Panc1 (cell line): ENCODE measurements at places on chromosomes 12 and 14. TPM values are rescaled to one million over a fixed set of nuclear protein-coding genes. Genes with fewer than 3 reads are reported as not detected.

DNA sequence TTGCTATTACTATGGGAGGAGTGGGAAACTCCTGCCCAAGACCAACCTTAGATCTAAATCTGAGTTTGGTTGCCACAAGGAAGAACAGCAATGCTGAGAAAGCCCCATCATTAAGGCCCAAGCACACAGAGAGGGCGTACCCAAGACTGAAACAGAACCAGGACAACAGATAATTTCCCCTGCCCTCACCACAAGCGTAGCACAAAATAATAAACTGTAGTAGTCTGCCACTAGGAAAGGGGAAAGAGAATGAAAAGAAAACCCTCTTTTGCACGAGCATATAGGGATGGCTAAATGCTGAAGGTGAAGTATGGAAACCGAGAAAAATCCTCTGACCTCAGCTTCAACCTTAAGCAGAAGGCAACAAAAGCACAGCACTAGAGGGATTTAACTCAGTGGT lies 76.5 kb upstream of the DHRS4 start:
- DNase-seq: no peak
- no peaks in the 10 kb centered on the region for H3K4me1 ChIP-seq
- H3K4me3 ChIP-seq: no peak overlapping the region
- H3K36me3 ChIP-seq: no peaks in the 10 kb centered on the region
- H3K27me3 ChIP-seq: no peaks in the 10 kb centered on the region
- no peak overlapping the region for H3K27ac ChIP-seq

DNA sequence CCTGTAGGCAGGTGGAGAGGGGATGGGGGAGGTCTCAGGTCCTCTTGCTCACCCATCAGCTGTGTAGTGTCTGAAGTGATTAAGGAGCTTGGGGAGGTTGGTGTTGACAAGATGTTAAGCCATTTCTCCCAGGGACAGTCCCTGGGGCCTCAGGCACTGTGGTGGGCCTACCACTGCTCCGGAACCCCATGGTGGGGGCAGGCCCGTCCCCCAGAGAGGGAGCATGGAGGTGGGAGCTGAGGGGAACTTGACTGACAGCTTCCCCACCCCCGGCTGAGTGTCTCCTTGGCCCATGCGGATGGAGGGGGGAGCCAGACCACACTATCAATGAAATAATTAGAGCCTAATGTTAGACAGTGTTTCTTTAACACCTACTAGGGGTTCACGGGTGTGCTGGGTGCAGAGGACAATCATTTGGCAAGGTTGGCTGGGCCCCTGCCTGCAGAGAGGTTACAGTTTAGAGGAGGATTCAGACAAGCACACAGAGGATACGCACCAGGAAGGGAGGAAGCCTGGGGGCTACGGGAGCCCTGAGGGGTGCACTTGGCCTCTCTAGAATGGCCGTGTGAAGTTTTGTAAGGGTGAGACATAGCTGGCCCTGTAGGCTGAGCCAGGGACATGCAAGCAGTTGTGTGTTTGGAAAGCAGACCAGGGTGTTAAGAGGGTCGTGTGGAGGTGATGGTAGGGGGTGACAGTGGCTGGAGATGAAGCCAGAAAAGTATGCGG lies 19.3 kb upstream of the KRT80 start:
- H3K36me3 ChIP-seq: no peaks in the 10 kb centered on the region
- H3K27ac ChIP-seq: peak overlapping the region; percentile 36; the same call in 1 of the 2 replicates
- peaks cover 44% of the 10 kb centered on the region for H3K4me1 ChIP-seq
- H3K4me3 ChIP-seq: no peak overlapping the region
- H3K27me3 ChIP-seq: no peaks in the 10 kb centered on the region

GRCh38 chr12:47705229-47705565 lies 633 bp downstream of the RPAP3 start:
- peaks cover 2% of the 10 kb centered on the region for H3K36me3 ChIP-seq
- no peak for DNase-seq
- H3K27me3 ChIP-seq: no peaks in the 10 kb centered on the region
- peak overlapping the region; percentile 99 for H3K27ac ChIP-seq

DNA sequence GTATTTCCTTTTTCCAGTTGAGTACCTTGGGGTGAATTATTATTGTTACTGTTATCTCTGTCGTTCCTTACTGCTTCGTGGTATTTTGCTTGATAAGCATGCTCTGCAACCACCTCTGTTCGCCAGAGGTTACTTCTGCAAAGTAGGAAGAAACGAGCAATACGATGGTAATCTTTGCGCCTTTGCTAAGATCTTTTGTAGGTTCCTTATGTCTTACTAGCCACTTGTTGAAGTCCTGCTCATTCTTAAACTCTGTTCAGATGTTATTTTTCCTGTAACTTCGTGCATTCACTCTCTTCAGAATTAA lies 729 bp upstream of the M6PR start:
- H3K4me1 ChIP-seq: peaks cover 9% of the 10 kb centered on the region
- H3K27ac ChIP-seq: peak overlapping the region; percentile 96
- no peaks in the 10 kb centered on the region for H3K27me3 ChIP-seq
- peaks cover 7% of the 10 kb centered on the region; the same call in 1 of the 2 replicates for H3K36me3 ChIP-seq
- DNase-seq: no peak
- peak overlapping the region; percentile 99 for H3K4me3 ChIP-seq

- H3K4me3 ChIP-seq: no peak overlapping the region
- DNase-seq: no peak
- peak overlapping the region; percentile 97 for H3K27ac ChIP-seq
- H3K27me3 ChIP-seq: no peaks in the 10 kb centered on the region
- H3K36me3 ChIP-seq: no peaks in the 10 kb centered on the region
- H3K4me1 ChIP-seq: peaks cover 71% of the 10 kb centered on the region
Measured at GRCh38 chr12:52146822-52147366, 44.9 kb downstream of the KRT80 start.

GRCh38 chr12:132130690-132131089 lies 13.4 kb downstream of the DDX51 start:
- DNase-seq: no peak
- no peaks in the 10 kb centered on the region for H3K4me1 ChIP-seq
- H3K27me3 ChIP-seq: no peaks in the 10 kb centered on the region
- peaks cover 11% of the 10 kb centered on the region for H3K36me3 ChIP-seq

DNA sequence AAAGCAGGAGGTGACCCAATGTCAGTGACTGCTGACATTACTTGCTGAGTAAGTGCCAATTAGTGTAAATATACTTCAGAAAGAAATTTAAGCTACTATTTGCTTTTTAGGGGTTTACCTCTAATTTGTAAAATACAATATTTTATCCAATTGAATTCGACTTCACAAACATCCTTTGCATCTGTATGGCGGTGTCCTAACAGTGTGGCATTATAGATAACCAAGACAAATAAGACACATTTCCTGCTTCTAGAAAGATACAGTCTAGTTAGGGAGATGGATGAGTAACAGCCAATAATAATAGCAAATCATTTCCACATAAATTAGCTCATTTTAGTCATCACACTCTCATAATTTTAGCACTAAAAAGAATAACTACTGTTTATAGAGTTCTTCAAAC lies 196.5 kb downstream of the AKAP6 start:
- no peak overlapping the region for H3K27ac ChIP-seq
- no peaks in the 10 kb centered on the region for H3K36me3 ChIP-seq
- no peaks in the 10 kb centered on the region for H3K4me1 ChIP-seq
- no peaks in the 10 kb centered on the region for H3K27me3 ChIP-seq
- no peak for DNase-seq

GRCh38 chr14:90344331-90345238 lies 12.8 kb upstream of the NRDE2 start:
- H3K4me1 ChIP-seq: no peaks in the 10 kb centered on the region
- no peak for DNase-seq
- no peaks in the 10 kb centered on the region for H3K27me3 ChIP-seq

- no peaks in the 10 kb centered on the region for H3K27me3 ChIP-seq
- no peaks in the 10 kb centered on the region for H3K36me3 ChIP-seq
- DNase-seq: no peak
- H3K4me3 ChIP-seq: no peak overlapping the region
Measured at GRCh38 chr12:8564656-8565055, 24.0 kb upstream of the CLEC4E start.

- peaks cover 34% of the 10 kb centered on the region for H3K4me1 ChIP-seq
- no peak overlapping the region for H3K4me3 ChIP-seq
- H3K27me3 ChIP-seq: no peaks in the 10 kb centered on the region
- no peaks in the 10 kb centered on the region for H3K36me3 ChIP-seq
- DNase-seq: no peak
- peak overlapping the region; percentile 82 for H3K27ac ChIP-seq
Measured at GRCh38 chr12:53224061-53224896, 7.7 kb downstream of the RARG start.

- H3K4me3 ChIP-seq: no peak overlapping the region
- H3K4me1 ChIP-seq: no peaks in the 10 kb centered on the region
- no peak for DNase-seq
Measured at GRCh38 chr14:75153295-75153694, 23.1 kb downstream of the TMED10 start.

GRCh38 chr12:26878661-26879119 lies 45.7 kb upstream of the ITPR2 start:
- no peaks in the 10 kb centered on the region for H3K4me1 ChIP-seq
- H3K27ac ChIP-seq: no peak overlapping the region
- H3K27me3 ChIP-seq: no peaks in the 10 kb centered on the region; the same call in 1 of the 2 replicates
- no peak overlapping the region for H3K4me3 ChIP-seq

DNA sequence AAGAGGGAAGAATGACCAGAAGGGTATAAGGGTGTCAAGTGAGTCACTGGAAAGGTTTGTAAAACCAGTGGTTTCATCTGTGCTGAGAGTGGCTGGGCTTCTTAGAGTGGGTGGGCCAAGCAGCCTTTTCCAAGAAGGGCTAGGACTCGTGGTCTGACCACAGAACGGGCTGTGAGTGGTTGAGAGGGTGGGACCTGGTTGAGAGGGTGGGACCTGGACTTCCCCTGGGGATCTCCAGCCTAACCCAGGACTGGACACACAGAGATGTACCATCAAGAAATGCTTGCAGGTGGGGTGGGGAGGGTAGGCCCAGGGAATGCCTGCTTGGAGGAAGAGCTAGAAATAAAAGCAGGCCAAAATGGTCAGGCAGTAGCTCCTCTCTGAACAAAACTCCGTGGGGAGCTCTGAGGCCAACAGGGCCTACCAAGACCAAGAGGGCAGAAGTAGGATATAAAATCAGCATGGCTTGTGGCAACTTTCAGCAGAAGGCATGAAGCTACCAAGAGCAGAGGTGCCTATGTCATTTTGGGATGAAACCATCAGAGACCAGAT lies 140.5 kb downstream of the FOXN3 start:
- DNase-seq: no peak
- H3K27me3 ChIP-seq: no peaks in the 10 kb centered on the region
- no peak overlapping the region for H3K27ac ChIP-seq
- no peaks in the 10 kb centered on the region for H3K36me3 ChIP-seq
- no peak overlapping the region for H3K4me3 ChIP-seq
- no peaks in the 10 kb centered on the region for H3K4me1 ChIP-seq

DNA sequence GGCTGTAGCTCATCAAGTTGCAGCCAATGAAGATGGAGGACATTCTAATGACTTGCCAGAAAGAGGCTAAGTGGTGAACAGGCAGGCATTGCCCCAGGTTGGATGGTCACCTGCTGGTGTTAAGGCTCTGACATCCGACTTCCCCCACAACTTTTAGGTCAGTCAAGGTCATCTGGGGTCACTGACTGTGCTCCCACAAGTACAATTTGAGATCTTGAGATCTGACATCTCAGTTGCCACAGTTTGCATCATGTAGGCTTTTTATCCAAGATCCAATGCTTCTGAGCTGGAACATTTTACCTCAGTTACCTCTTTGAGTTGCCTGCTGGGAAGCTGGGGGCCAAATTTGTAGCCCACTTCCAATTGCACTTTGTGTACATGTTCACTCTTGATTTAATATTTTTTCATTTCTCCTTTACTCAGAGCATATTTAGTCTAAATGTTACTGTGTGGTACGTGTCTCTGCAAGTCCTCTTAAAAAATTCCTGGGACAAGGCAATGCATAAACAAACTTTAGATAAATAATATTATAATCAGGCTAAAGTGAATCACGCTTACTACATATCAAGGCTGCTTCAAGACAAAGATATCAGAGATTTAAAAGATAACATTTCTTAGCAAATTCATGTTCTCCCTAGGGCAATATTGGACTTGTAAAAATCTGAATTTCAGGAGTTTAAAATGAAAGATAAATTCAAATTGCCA lies 61.4 kb downstream of the SEL1L start:
- H3K4me3 ChIP-seq: no peak overlapping the region
- no peak overlapping the region for H3K27ac ChIP-seq
- no peaks in the 10 kb centered on the region for H3K27me3 ChIP-seq

DNA sequence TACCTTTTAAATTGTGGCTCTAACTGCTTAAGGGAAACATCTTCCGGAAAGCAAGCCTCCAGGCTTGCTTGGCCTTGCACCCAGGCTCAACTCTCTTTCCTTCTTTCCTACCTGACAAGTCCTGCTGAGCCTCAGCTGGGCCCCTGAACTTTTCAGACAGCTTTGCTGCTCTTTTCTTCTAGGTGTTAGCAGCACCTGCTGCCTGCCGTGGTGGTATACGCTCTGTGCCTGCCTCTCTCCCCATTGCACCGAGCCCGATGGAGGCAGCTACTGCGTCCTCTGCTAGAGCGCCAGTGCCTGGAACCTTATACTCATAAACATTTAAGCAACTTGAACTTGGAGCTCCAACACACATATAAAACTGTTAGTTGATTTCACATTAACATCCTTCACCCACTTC lies 195.7 kb downstream of the ANO6 start:
- H3K4me1 ChIP-seq: no peaks in the 10 kb centered on the region
- no peak overlapping the region for H3K27ac ChIP-seq
- H3K4me3 ChIP-seq: no peak overlapping the region
- H3K27me3 ChIP-seq: no peaks in the 10 kb centered on the region

- no peaks in the 10 kb centered on the region for H3K4me1 ChIP-seq
- no peaks in the 10 kb centered on the region for H3K27me3 ChIP-seq
- DNase-seq: no peak
- no peaks in the 10 kb centered on the region for H3K36me3 ChIP-seq
- H3K27ac ChIP-seq: no peak overlapping the region
Measured at GRCh38 chr14:102916347-102917055, 6.0 kb upstream of the AMN start.

GRCh38 chr14:104333646-104334423 lies 195.4 kb downstream of the KIF26A start:
- no peaks in the 10 kb centered on the region for H3K36me3 ChIP-seq
- DNase-seq: no peak
- no peaks in the 10 kb centered on the region; the same call in 1 of the 2 replicates for H3K27me3 ChIP-seq
- H3K4me1 ChIP-seq: no peaks in the 10 kb centered on the region
- no peak overlapping the region for H3K4me3 ChIP-seq

Gene GPHB5
- not detected for total RNA-seq

Gene AJUBA
- 50.2 TPM for total RNA-seq

Gene ARHGAP5
- 63.0 TPM for total RNA-seq

Gene RNASE2
- not detected for total RNA-seq

Gene CCDC198
- total RNA-seq: not detected

Gene TMEM233
- not detected for total RNA-seq

Gene GPRC5D
- not detected for total RNA-seq

Gene LPAR5
- total RNA-seq: not detected

Gene CHFR
- 74.0 TPM for total RNA-seq
